ENCODE measurements at places on chromosomes 2 and 18. TPM values are rescaled to one million over a fixed set of nuclear protein-coding genes. Genes with fewer than 3 reads are reported as not detected.

Gene CDH19
- 2.5 TPM for polyA plus RNA-seq

Gene ASB18
- 4.9 TPM for polyA plus RNA-seq

Gene FER1L5
- 0.63 TPM for polyA plus RNA-seq

Gene ASPRV1
- polyA plus RNA-seq: 1.7 TPM

Gene ANKRD62
- polyA plus RNA-seq: 0.04 TPM

Gene FOSL2
- 15.3 TPM for polyA plus RNA-seq

Gene FKBP7
- 78.8 TPM for polyA plus RNA-seq

Gene HSPD1
- 315 TPM for polyA plus RNA-seq

Gene ASXL3
- 4.1 TPM for polyA plus RNA-seq

Gene INPP1
- polyA plus RNA-seq: 16.3 TPM

Gene MAP3K19
- 0.08 TPM for polyA plus RNA-seq

Gene DSC2
- polyA plus RNA-seq: 8.3 TPM

Gene IL36G
- not detected for polyA plus RNA-seq

Gene CD28
- 4.0 TPM for polyA plus RNA-seq

Gene BMP10
- not detected for polyA plus RNA-seq

Gene NIFK
- 59.8 TPM for polyA plus RNA-seq

Gene ONECUT2
- 0.06 TPM for polyA plus RNA-seq

Gene SIX3
- not detected for polyA plus RNA-seq

Gene TTN
- polyA plus RNA-seq: 373 TPM

Gene HES6
- polyA plus RNA-seq: 19.6 TPM

Gene SEPTIN10
- 95.2 TPM for polyA plus RNA-seq

Gene SLC9A2
- 1.3 TPM for polyA plus RNA-seq

Gene WNT6
- polyA plus RNA-seq: not detected

Gene OSR1
- 22.4 TPM for polyA plus RNA-seq

Gene ARHGEF4
- polyA plus RNA-seq: 7.2 TPM

Gene ALPP
- 0.07 TPM for polyA plus RNA-seq

Gene SLC20A1
- polyA plus RNA-seq: 26.6 TPM

Gene DNER
- 4.3 TPM for polyA plus RNA-seq

All from muscle of back (tissue), 13 donors.